ENCODE measurements at places on chromosomes 7 and 10.

DNA sequence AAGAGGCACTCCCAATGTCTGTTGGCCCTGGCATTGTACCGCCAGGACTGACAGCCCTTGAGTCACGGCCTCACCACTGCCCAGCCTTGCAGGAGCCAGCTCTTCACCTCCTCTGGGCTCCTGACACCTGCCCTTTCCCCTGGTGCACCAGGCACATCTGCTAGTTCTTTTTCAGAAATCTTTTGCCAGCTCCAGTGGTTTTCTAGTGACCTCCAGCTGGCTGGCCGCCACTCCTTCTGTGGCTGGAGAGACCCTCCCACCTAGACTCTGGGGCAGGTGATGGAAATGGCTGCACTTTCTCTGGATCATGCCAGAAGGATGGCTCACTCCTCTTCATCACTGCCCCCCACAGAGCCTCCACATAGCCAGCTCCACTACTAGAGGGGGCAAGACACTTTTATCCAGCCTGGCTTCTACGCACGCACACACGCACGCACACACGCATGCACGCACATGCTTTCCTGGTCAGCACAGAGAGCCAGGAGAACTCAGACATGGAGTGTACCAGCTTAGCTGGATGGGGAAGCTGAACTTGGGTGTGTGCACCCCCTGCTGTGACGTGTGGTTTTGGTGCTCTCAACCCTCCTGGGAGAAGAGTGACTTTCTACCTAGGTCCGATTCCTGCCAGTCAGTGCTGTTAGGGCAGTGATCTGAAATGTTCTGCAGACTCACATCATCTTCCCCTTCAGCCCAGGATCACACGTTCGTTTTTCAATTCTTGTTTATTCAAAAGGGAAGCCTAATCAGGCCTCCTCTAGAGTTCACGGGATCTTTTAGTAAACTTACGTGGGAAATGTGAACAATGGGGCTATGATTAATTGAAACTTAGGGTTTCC lies 222.0 kb downstream of the PRPF18 start:
- no peak for DNase-seq

- no peak for DNase-seq
Observed at GRCh38 chr7:135834266-135834665, 85.7 kb upstream of the FAM180A start.

DNA sequence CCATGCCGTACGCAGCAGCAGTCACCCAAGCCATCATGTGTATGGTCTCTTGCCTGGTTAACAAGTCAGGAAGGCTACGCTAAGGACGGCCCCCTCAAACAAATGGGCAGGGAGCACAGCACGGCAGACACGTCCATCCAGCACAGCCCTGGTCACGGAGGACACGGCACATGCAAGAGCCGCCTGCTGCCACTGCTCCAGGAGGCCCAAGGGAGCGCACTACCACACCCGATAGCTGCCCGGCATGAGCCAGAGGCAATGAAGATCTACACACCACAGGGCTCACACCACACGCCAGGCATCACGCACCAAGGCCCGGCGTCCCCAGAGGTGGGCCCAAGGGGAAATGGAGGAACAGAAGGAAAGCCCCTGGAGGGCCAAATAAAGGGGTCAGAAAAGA lies 134.2 kb downstream of the MAD1L1 start:
- no peak for DNase-seq

DNA sequence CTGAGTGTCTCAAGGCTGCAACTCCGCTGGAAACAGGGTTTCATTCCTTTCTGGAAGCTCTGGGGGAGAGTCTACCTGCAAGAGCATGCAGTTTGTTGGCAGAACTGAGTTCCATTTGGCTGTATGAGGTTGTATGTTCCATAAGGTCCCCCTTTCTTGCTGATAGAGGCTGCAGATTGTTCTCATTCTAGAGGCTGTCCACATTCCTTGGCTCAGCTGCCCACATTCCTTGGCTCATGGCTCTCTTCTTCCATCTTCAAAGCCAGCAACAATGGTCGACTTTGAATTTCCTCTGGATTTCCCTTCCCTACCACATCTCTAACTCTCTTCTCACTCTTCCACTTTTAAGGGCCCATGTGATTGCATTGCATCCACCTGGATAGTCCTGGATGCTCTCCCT lies 147.3 kb upstream of the CDCA7L start:
- DNase-seq, result no peak

- no peak for DNase-seq
Observed at GRCh38 chr7:85733169-85733915, 546.5 kb upstream of the SEMA3D start.

GRCh38 chr7:1737956-1738355 lies 67.9 kb downstream of the ELFN1 start:
- DNase-seq, result no peak

GRCh38 chr10:32051926-32052325 lies 4.3 kb downstream of the KIF5B start:
- DNase-seq, result no peak

DNA sequence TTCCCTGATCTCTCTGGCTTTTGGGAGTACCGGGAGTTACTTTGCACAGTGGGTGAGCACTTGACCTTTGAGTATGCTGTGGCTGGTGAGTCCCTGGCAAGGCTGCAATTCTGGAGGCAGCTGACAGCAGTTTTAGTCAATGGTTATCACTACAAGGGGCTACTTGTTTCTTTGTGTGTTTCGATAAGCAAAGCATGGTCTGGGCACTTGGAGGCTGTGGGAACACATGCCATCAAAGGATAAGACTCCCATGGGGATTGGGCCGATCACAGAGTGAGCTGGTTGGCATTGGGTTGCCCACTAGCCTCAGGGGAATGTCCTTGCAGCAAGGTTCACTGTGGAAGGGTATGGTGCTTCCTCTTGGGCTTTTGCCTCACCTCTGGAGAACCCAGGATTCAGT lies 208.2 kb downstream of the SNX13 start:
- DNase-seq, result no peak

DNA sequence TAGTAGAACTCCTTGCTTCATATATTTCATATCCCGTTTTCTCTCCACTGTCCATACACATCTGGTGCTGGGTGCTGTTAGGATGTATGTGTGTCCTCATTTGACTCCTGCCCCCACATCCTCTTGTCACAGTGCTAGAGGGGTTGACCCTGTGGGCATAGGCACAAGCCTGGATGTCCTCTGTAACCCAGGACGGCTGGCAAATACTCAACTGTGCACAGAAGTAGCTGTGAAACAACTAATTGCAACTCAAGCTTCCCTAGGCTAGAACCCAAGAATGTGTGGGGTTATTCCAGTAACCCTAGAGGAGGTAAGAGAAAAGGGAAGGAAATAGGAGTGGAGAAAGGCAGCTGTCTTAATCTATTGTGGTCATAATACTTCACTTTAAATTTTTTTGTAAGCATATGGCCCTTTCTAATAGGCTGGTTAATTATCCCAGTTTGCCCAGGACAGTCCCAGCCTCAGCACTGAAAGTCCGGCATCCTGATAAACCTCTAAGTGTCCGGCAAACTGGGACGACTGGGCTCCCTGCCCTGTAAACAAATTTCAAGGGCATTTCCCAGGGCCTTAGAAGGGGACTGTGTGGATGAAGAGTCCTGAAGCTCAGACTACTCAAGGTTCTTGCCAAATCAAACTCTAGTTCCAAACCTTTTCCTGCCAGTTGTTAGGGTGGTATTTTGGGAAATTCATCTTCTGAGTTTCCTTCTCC lies 283.2 kb upstream of the CELF2 start:
- no peak for DNase-seq

- no peak for DNase-seq
Observed at GRCh38 chr10:77716458-77717317, 79.1 kb upstream of the KCNMA1 start.

GRCh38 chr7:21140622-21141021 lies 287.3 kb upstream of the SP4 start:
- no peak for DNase-seq

DNA sequence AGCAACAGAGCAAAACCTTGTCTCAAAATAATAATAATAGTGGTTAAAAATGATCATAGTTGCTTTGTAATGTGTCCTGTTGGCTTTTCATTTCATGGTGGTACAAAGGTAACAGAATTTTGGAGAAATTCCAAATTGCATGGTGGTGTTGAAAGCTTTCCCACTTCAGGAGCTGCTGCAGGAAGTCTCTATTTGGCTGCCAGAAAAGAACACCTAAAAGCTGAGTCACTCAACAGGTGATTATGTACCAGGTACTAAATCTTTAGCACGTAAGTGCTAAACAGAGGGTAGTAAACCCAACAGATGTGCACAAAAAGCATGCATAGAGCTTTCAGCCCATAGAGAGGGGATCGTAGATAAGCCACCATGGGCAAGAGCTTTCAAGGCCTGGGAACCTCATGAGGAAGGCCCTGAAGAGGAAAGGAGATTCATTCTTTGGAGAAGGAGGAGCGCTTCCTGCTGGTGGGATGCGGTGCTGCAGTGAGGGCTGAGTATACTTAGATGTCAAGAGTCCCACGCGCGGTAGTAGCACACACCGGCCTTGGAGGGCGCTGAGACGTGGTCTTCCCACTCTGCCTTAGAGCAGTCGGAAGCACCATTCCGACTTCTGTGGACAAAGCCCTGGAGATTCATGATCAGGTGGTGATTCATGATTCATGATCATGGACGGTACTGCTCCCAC lies 118.7 kb downstream of the RALA start:
- no peak for DNase-seq

DNA sequence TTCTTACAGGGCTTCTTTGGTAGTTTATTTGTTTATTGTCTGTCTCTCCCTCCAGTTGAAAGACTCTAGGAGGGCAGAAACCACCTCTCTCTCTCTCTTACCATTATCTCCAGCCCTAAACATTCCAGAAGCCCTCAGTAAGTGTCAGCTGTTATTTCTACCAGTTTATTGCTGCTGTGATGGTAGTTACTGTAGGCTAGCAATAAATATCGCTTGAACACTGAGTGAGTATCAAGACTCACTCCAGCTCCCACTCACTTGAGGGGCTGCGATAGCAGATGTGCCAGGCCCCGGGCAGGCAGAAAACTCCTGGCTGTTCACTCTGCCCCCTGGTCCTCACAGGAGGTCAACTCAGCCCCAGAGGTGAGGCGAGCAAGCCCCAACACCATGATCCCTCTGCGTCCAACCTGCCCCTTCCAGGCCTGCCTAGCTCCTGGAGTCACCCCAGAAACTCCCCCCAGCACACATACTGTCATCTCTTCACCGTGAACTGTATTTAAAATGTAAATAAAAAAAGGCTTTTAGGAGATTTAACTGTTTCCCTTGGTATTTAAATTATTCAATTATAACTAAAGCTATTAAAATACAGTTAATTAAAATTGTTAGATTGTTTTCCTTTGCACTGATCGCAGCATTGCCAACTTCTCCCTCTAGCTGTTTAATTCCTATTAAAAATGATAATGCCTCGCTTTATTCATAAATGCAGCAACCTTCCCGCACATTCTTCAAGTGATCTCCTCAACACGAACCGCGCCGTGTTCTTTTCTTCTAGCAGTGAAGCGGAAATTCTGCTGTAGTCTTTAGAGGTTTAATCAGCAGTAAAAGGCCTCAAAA lies 321.1 kb upstream of the ZMIZ1 start:
- DNase-seq, result no peak

DNA sequence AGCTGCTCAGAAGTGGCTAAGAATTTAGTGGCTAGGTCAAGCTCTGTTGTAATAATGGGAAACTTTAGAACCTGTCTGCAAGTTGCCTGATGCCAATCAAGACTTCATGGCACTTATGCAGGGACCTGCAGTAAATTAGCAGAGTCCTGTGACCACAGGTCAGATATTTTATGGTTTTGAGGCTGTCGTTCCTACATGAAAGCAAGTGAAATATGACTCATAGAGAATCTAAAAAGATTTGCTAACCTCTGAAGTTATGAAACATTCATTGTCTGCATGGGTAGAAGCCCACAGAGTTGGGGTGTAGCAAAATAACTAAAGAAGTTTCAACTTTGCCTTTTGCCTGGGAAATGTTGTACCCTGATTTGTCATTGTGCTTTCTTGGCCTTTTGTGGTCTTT lies 32.3 kb downstream of the SLC39A12 start:
- DNase-seq, result no peak

DNA sequence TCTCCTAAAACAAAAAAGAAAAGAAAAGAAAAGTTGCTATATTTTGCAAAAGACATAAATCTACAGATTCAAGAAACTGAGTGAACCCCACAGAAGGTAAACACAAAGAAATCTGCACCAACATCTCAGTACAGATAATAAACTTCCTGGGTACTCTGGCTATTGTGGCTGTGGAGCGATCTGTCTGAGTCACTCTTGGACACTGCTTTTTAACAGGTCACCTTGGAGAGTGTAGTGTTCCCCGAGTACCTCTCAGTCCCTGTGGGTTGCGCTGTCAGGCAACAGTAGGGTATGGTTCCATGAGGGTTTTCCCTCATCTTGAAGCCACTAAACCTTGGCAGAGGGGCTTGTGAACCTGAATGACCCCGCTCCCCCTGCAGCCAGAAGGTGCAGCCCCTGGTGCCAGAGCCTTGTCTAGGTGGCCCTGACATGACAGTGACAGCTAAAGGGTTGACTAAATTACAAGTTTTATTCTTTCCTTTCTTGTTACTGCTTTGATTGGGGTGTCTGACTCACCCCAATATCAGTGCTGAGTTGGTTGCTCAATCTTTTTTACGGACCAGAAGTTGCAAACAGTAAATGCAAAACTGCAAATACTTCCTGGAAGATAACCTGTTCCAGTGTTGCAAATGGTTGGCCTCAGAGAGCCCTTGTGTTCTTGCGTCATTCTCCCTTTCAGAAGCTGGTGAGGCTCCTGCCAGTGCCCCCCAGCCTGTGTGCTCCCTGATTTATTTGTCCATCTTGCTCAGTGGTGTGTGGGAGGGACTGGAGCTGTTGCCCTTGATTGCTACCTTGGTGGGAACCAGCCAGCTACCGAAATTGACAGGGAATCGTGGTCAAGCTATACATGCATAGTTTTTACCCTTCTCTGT lies 30.6 kb downstream of the POR start:
- no peak for DNase-seq

DNA sequence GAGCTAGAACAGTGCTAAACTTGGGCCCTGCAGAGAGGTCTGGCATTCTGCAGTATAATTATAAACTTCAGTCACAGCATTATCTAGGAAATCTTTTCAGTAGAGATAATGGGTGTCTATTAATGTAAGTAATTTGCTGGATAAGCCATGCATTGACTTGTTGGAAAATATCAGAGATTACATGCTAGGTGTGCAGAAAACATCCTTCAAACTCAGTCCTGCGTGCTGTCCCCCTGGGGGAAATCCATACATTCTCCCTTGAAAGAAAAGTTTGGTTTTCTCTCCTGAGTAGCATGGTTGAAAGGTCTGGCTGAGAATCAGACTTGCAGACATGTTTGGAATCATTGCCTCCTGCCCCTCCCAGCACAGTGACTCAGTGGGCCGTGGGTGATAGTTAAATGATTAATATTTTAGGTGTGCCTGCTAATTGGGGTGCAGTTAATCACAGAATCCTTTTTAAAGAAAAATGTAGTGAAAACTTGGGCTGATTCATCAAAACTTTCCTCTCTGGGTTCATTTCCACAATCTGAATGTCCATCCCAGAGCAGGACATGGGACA lies 13.9 kb upstream of the PRXL2A start:
- DNase-seq, result no peak

- DNase-seq, result no peak
Observed at GRCh38 chr10:128721963-128722445, 595.8 kb upstream of the MKI67 start.
